SHP77 (cell line): ENCODE measurements at places on chromosomes 6 and 20.

- DNase-seq = no peak
These were observed 200.9 kb upstream of the EYA4 start for GRCh38 chr6:133040094-133040802.

DNA sequence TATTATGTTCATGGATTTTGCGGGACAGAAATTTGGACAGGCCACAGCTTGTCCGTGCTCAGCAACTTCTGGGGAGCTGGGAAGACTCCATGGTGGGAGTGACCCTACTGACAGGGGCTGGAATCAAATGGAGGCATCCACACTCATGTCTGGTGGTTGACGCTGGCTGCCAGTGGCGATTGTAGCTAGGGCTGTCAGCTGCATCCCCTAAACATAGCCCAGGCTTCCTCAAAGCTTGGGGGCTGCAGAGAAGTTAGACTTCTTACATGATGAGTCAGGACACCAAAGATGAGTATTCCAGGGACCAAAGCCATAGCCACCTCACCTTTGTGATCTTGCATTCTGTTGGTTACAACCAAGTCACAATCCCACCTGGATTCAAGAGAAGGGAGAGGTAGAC is 18.4 kb upstream of the FAM50B start:
- no peak for DNase-seq

DNA sequence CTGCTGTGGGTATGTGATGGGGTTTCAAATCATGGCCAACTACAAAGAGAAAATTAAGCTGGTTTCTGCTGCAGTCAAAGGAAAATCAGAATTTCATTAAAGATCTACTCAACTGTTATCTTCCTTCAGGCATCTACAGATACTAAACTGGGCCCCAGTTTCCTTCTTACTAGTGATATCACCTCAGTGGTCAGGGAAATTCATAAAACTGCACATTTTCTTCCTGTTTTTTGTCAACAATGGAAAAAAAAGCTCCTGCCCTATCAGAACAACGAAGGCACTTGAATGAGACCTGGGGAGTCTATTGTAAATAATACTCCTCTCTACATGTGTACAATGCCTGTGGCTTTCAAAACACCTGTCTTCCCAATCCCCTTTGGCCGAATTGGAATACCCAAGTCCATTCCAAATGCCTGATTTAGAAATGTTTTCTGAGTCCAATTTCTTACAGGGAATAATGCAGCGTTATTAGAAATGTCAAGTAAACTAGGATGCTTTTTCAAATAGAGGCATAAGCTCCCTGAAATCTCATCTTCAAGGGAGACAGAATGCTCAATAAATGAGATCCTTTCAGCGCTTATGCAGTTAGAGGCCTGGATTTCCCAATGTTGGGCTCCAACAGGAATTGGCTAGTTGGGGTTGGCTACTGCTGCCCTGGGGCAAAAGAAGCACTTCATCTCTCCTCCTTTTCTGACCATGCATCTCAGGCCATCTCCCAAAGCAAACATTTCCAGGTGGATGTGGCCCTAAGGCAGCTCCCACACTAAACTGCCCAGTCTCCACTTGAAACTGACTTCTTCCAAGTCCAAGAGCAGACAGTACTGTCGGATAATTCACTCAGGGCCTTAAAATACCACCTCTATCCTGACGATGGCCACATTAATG is 143.3 kb downstream of the NFATC2 start:
- no peak for DNase-seq

GRCh38 chr20:24468401-24469115 is 871 bp upstream of the SYNDIG1 start:
- no peak for DNase-seq

DNA sequence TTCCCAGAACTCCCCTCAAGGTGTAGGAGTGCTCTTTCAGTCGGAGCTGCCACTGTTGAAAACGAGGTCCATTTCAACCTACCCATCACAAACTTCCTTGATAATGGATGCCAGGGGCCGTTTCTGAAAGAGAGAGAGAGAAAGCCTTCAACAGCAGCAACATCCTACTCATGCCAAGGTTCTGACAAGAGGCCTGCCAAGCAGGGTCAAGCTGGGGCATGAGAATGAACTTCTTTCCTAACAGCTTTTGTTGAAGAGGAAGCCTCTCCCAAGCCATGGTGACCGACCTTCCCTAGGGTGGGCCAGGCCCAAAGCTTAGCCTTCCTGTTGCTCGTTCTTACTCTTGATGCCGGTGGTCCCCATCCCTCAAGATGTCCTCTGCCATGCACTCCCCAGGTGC is 12.4 kb downstream of the ELMO2 start:
- DNase-seq = no peak

DNA sequence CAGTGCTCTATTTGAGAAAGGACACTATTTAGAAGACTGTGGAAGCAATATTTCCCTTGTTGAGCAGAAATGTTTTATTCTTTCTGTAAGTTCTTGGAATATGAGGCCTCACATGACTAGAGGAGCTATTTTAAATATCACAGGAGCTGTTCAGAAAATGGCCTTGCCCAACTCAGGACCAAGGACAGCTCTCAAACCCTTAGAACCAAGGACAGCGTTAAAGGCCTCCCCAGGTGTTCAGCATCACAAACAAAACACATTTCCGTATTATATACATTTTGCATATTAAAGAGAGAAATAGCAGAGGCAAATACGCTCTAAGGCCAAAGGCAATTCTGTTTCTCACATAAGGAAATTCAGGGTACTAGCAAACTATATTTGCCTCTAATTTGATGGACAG is 631.4 kb downstream of the CDH26 start:
- no peak for DNase-seq

DNA sequence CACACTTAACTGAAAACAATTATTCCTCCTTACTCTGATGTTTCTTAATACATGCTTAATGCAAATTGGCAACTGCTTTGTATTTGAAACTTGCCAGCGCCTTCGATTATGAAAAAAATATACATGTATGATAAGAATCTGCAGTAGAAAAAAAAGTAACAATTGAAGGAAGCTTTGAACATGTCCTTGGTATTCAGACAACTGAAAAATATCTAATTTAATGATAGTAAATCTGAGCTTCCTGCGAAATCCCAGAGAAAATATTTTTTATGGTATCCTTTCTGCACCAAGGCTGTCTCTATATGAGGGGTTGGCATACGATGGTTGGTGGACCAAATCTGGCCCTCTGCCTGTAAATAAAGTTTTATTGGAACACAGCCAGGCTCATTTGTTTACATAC is 186.2 kb downstream of the HDGFL1 start:
- DNase-seq = peak; percentile 2

DNA sequence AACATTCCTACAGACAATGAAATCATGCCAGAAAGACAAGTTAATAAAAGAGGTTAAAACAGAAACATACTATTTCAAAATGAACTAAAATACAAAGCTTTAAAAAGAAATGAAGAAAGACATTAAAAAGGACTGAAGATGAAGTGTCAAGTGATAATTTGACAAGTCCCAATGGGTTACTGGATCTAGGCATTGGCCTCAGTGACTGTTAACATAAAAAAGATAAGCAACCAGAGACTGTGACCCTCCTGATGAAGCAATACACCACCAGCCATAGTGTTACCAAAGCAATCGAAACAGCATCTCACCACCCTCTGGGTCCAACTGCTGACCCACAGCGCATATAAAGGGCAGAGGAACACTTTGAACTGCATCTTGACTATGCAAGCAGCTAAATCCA is 130.3 kb downstream of the FIG4 start:
- no peak for DNase-seq
